ENCODE measurements at places on chromosomes 16 and 17.

DNA sequence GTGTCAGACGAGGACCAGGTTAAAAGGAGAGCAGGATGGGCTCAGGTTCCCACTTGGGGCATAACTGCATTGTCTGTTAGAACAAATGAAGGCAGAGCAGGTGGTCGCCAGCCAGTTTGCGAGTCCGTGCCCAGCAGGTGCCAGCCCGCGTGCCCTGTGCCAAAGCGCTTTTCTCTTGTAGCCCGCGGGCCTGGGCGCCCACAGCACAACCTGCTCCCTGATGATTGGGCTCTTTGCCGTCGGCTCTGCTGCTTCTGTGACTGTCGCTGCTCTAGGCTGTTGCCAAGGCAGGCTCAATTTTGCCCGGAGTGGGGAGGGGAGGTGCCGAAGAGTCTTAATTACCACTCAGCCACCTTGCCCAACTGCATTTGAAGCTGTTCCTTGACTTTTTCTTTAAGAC is 21.1 kb downstream of the KNOP1 start:
- no peak for DNase-seq

GRCh38 chr17:39022924-39023323 is 55.7 kb upstream of the FBXO47 start:
- DNase-seq: no peak

GRCh38 chr17:47942096-47942510 is 732 bp downstream of the PNPO start:
- no peak for DNase-seq

GRCh38 chr16:20971401-20971800 is 70.8 kb downstream of the LYRM1 start:
- no peak for DNase-seq

DNA sequence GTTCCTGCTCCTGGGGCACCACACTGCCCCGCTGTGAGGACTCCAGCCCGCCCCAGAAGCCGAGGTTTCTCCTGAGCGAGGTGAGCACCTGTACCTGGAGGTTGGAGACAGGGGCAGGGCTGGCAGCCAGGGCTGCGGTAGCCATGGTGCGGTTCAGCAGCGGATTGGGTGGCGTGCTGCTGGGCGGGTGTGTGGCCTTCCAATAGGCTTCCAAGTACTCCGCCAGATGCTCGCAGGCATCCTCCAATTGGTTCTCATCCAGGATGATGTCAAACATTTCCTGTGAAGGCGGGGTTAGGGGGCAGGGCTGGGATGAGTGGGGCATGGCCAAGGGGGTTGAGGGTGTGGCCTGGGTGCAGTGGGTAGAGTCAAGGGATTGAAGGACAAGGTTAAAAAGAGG is 11.3 kb upstream of the ARL5C start:
- DNase-seq: no peak
